CD4-positive, alpha-beta T cell treated with Interleukin-10 for 1 hour (primary cell): ENCODE measurements at places on chromosomes 16 and 17.

GRCh38 chr16:48279199-48279598, 31.9 kb upstream of the ABCC11 start:
- no peak for DNase-seq

DNA sequence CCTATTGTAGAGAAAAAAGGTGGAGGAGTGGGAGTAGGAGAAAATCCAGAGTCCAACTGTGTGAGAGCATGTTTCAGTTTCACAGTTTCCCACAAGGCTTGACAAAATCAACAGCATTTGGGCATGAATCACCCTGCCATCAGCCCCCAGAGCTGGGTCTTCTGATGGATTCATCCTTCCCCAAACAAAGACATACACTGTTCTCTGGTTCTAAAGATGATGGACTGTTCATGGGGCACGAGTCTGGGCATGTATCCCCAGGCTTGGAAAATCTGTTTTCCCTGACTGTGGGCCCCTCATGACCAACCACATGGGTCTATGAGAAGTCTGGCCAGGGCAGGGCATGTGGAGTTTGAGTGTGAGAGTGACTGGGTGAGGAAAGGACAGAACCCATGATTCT, 210.4 kb upstream of the IRX5 start:
- DNase-seq, result no peak

DNA sequence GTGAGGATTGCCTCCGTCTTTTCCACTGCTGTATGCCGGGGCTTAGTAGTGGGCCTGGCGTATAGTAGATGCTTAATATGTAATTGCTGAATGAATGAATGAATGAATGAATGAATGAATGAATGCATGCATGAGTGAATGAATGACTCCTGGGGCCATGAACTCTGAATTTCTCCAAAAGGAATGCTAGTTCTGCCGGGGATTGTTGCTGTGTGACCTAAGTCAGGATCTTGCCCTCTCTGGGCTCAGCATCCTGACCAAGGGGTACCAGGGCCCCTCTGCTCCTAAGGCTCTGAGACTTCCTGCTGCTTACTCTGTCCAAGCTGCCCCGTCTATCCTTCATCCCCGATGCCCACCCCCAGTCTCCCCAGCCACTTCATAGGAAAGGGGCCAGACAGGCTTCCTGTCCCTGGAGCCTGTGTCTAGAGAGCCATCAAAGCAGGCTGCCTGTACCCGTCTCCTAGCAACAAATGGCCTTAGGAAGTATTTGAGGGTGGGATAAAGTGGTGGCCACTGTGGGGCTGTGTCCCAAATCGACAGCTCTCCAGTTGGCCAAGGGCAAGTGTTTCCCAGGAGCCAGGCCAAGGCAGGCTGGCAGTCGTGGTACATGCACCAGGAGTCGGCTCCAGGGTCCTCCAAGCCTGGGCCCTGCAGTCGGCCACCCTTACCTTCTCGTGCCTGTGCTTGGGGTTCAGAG, 11.6 kb upstream of the MPRIP start:
- no peak for DNase-seq

GRCh38 chr16:73052576-73052975, 4.6 kb upstream of the ZFHX3 start:
- no peak for DNase-seq

DNA sequence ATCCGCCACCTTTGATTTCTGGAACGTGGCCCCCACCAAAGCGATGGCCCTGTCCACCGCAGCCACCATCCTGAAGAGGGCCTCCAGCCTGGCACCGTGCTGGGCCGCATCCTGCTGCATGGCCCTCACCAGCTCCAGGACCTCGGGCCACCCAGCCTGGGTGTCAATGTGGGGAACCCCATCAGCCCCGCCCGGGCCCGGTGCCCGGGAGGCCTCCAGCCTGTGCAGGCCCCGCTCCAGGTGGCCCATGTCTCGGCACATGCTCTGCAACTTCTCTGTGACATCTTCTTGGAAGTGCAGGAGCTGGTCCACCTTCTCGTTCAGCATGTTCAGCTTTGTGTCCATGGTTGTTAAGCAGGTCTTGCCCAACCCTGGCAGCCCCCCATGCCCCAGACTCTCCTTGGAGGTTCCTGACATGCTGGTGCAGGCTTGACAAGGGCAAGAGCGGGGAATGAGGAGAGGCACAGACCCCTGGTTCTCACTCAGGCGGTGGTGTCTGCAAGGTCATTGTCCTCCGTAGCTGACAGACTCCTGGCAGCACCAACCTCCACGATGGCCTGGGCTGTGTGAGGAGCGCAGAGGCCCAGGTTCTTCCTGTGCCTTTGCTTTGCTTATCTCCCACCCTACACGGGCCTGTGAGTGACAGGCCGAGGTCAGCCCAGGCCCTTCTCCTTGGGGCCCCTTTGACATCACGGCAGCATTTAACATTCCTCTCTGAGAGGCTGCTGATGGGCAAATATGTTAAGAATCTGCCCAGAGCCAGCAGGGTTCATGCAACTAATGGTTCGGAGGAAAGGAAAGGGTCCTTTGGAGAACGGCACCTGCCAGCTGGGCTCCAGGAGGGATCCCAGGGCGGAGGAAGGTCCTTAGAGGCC, at the start of gene MYLK3:
MYLK3 (minus strand) TSS at position 568 of the 875 bp plus-strand sequence; CDS start at position 417, 151 bp downstream.
- no peak for DNase-seq

GRCh38 chr17:76543482-76543825, 3.6 kb downstream of the PRCD start:
- DNase-seq, result no peak

- no peak for DNase-seq
Observed at GRCh38 chr16:24773771-24774427, 44.4 kb downstream of the TNRC6A start.

DNA sequence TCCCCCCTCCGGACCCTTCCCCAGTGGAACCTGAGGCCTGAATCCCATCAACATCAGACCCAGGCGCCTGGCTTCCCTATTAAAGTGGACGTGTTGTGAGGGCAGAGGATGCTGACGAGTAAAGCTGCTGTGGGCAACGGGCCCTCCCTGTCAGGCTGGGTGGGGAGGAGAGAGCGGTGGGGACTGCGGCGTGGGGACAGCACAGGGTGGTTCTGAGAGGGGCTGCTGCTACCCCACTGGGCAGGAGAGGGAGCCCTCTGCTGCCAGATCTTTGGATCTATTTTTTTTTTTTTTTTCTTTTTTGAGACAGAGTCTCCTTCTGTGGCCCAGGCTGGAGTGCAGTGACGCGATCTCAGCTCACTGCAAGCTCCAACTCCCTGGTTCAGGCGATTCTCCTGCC, 5.9 kb downstream of the CA5A start:
- DNase-seq, result no peak

DNA sequence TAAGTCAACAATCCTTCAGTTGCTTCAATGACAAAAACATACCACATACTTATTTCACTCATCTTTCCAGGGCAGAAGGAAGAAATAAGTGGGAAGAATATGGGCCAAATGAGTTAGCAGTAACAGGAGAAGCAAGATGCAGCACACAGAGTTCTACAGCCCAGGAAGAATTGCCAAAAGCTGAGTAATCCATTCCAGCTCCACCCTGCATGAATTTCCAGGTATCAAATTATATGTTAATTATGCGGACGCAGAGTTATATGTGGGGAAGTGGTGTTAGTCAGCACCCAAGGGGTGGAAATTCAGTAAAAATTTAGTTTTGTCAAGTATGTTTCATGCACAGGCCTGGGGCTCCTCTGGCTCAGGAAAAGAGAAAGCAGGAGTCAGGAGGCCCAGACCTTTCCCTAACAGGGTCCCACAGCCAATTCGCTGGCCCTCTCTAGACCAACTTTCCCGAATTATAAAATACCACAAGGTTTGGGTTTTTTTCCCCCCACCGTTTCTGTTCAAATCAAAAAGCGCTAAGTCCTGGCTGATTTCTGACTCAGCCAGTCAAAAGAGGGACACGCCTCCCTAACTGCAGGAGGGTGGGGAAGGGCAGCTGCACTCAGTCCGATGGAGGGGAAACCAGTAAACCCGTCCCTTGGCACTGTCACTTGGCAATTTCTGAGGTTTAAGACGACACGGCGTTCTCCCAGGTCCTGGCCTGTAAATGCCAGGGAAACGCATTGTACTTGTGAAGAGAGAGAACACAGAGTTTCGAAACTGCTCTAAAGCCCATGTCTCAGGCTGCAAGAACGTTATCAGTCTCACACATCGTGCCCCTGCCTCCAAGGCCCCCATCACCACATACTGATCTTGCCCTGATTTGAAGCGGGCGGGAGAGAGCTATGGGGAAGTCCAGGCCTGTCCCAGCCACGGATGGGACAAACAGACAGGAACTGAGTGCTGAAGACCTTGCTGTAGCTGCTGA, 58.1 kb downstream of the ZFHX3 start:
- no peak for DNase-seq

GRCh38 chr17:8893059-8893458, 25.6 kb upstream of the PIK3R6 start:
- no peak for DNase-seq

GRCh38 chr17:70158180-70158579, 11.2 kb upstream of the KCNJ2 start:
- DNase-seq, result no peak

- DNase-seq, result no peak
Observed at GRCh38 chr17:27995554-27995953, 46.9 kb upstream of the NLK start.

GRCh38 chr17:76593384-76593826, 7.7 kb upstream of the ST6GALNAC2 start:
- DNase-seq, result no peak

GRCh38 chr17:20206068-20206467, 196.9 kb downstream of the SPECC1 start:
- DNase-seq, result no peak

DNA sequence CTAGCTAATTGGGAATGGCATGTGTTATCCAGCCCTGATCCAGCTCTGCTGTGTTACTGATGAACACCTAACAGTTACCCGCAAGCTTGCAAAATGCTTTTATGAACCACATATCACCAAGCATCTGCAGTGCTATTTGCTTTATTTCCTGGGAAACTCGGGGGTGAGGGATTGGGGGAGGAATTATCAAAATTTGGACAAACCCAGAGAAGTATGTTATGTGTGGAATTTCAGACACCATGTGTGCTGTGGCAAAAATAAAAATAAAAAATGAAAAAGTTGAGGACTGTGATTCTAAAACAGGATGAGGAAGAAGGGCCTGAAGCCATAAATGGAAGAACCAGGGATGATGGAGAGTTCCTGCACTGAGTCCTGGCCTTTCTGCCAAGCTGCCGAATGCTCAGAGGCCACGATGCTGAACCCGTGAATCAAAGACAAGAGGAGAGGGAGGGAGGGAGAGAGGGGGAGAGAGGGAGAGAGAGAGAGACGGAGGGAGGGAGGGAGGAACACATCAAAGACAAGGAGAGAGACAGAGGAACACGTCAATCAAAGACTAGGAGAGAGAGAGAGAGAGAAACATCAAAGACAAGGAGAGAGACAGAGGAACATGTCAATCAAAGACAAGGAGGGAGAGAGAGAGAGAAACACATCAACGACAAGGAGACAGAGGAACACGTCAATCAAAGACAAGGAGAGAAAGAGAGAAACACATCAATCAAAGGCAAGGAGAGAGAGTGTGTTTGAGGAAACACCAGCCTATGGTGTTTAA, 89.8 kb downstream of the MRM3 start:
- DNase-seq, result peak; percentile 2

DNA sequence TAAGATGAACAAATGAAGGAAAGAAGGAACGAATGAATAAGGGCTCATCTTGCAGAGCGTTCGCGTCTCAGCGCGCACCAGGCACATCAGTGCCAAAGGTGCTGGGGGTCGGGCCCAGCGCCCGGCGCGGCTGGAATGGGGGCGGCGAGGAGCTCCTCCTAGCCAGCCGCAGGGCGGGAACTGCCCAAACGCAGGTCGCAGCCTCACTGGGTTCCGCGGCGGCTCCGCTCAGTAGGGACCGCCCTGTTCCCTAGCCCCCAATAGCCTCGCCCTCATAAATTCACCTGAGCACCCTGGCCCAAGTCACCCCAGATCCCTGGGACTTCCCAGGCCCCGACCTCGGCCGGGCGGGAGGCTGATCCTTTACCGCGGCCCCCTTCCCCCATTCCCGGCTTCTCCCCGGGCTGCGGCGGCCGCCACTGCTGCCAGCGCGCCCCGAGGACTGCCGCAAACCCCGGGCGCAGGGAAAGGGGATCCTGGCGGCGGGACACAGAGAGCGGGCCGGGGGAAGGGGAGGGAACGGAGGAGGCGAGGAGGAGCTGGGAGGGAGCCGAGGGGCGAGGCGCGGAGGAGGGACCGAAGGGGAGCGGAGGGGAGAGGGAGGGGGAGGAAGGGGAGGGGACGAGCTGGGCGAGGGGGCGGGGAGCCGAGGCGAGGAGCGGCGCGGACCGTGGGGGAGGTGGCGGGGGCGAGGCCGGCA, 377 bp upstream of the CRHR1 start:
- DNase-seq, result no peak

- no peak for DNase-seq
Observed at GRCh38 chr16:51056331-51056730, 94.7 kb downstream of the SALL1 start.

DNA sequence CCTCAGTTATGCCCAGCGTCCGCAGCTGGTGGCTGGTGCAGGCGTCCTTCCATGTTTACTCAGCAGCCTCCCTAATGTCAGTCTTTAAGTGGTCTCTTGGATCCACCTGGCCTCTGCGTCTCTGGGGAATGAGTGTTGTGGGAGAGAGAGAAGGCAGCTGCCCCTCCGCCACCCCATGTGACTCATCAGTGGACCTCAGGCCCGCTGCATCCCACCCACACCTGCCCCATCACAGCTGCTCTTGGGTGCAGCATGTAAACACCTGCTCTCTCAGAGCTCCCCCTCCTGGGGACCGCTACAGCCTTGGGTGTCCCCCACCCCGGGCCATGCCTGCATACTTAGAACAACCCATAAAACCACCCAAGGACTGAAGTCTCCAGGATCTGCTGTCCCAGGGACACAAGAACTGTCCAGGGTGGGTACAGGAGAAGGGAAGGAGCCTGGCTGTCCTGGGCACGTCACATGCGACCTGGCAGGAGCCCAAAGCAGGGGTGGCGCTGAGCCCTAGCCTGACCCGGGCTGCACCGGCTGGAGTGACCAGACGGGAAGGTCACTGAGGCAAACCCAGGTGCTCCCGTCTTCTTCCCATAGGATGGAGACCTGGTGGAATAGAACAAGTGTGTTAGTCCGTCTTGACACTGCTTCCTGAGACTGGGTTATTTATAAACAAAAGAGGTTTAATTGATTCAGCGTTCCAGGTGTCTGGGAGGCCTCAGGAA, 4.2 kb downstream of the C16orf90 start:
- no peak for DNase-seq

DNA sequence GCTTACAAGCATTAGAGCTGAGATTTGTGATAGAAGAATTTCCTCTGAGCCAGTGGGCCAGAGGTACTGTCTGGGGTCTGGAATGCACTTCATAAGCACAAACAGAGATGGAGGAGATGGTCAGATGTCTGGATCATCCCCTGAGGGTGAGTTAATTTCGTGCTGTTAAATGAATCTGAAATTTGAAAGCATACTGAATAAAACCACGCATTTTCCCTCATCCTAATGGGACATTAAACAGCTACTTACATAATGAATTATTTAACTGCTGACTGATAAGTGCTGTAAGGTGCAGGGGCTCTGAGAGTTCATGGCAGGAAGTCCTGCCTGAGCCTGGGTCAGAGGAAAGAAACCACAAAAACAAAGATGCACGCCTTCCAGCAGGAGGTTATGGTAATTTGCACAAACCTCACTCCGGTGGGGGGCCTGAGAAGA, 136.3 kb upstream of the XYLT1 start:
- DNase-seq, result no peak
